ENCODE measurements at places on chromosomes 2 and 18. TPM values are rescaled to one million over a fixed set of nuclear protein-coding genes. Genes with fewer than 3 reads are reported as not detected.

GRCh38 chr18:10226971-10227370, 227.5 kb upstream of the APCDD1 start:
- DNase-seq = no peak

- no peak for DNase-seq
Measured at GRCh38 chr2:3160751-3161330, 216.8 kb downstream of the EIPR1 start.

GRCh38 chr2:148928395-148928794, 53.4 kb downstream of the KIF5C start:
- DNase-seq = no peak

GRCh38 chr2:221606424-221606823, 34.3 kb upstream of the EPHA4 start:
- no peak for DNase-seq

DNA sequence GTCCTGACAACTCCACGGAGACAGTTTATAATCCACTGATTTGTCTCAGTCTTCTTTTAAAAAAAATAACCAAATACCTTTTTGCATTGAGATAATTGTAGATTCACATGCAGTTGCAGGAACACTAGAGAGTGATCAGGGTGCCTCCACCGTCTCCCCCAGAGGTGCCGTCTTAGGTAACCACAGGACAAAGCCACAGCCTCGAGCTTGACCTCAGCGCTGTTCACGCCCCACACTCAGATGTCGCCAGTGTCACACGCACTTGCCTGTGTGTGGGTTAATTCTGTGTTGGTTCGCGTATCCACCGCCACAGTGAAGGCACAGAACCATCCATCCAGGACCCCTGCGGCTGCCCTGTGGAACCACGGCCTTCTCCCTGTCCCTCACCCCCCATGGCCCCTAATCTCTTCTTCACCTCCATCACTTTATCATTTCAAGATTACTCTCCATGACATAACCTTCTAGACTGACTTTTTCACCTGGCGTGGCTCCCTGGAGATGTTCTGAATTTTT, 295.0 kb upstream of the HDAC4 start:
- DNase-seq = no peak

DNA sequence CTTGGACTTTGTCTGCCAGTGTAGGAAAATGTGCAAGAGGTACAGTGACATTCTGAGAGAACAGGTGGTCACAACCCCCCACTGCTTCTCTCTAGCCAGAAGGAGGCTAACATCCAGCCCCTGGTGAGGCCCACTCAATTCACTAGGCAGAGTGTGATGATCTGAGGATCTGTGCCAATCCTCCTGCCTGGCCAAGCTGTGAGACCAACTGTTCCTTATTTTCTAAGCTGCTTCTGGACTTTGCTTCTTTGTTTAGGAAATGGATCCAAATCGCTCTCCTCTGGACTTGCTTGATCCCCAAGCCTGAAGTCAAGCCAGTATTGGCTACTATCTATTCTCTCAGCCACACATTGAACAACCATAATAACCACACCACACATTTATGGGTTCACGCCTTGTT, 202.8 kb downstream of the PIK3C3 start:
- DNase-seq = no peak

GRCh38 chr18:8140841-8141501, 468.3 kb upstream of the RAB12 start:
- DNase-seq = no peak

GRCh38 chr18:59379772-59380522, 20.9 kb upstream of the LMAN1 start:
- no peak for DNase-seq

The GCA gene
- 42.2 TPM for polyA plus RNA-seq

- no peak for DNase-seq
Measured at GRCh38 chr2:239600001-239600593, 199.3 kb upstream of the HDAC4 start.

The SP110 gene
- 19.0 TPM for polyA plus RNA-seq

The FAM237A gene
- not detected for polyA plus RNA-seq

DNA sequence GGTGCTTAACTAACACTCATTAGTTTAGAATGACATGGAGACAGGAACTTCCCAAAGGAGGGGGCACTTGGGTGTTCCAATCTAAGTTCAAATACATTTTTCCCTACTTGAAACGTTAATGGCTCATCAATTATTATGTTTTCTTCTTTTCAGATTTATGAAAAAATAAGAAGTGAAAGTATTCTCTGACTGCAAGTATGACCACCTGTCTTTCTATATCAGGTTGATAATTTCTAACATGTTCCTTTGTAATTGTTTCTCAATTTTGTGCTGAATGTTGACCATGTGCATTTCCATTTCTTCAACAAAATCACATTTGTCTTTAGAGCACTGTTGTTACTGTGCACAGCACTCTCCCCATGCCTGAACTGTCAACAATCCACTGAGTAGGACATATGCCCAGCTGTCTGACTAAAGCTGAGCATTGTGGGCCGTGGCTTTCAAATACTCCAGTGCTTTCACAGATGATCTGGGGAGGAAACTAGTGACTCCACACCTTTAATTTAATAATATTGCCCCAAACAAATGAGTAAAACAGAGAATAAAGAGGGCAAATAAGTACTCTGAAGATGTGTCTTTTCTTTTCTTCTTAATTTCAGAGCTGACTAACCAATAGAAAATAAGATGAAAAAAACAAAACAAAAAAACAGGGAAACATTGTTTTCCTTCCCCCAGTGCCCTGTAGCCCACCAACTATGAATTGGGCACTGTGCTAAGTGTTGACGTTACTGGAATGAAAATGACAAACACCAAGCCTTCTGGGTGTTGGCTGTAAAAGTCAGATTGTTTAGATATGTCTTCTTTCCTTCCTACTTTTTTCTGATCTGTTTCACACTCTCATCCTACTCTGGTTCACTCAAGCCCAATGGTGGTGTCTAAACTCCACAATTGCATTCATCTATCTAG, 16.0 kb downstream of the LANCL1 start:
- no peak for DNase-seq

The DUSP2 gene
- 4.5 TPM for polyA plus RNA-seq

DNA sequence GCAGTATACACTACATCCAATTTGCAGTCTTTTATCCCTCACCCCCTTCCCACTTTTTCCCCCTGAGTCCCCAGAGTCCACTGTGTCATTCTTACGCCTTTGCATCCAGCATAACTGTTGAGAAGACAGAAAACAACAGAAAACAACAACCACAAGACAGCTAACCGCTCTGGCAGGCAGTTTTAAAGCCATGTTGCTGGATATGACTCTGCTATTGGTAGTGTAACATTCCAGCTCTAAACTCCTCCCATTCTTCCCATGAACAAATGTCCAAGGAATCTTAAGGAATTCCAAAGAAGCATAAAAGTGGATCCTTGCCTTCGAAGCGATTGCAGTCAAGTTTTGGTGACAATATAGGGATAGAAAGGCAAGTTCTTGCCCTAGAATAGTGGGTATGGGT, 599.1 kb downstream of the NYAP2 start:
- DNase-seq = no peak

DNA sequence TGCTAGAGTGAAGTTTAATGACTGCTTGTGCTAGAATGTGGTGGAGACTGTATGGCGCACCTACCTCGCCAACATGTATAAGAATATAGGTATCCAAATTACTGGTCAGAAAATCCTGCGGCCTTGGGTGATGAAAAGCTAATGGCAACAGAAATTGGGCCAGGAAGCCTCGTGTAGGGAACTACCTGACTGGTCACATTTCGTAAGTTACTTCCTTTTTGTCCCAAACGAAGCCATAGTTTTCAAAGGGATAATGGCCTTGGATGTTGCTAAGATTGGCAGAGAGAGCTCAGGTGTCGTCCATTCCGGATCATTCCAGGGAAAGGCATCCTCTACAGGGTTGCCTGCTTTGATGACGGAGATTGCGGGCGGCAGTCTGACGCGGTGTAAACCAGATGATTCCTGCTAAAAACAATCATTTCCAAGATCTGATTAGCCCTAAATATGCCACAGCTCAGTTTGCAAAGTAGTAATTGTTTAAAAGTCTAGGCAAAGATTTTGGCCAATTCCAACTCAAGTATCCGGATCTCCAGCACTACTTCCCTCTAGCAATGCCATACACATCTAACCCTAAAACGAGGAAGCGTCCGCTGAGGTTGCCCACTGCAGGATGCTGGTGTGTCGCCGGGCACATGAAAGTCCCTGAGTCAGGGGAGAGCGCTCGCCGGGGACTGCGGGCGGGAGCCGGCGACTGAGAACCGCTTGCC, 708 bp upstream of the MALT1 start:
- DNase-seq = no peak

DNA sequence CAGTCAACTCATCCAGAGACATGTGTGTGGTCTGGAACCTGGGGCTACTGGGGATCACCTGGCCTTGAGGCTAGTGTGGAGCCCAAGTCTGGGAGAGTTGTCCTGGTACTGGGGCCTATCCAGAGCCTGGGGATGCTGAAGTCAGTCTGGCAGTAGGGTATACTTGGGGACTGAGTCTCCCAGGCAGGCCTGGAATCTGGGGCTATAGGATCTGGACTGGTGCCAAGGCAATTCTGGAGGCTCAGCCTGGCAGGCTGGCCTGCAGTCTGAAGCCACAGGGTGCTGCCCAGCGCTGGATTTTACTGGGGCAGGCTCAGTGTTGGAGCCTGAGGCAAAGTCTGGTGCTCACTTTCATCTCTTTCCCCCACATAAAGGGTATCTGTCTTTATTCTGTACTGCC, 46.5 kb downstream of the AQP4 start:
- no peak for DNase-seq

GRCh38 chr2:149657401-149658040, 69.9 kb upstream of the MMADHC start:
- DNase-seq = no peak

DNA sequence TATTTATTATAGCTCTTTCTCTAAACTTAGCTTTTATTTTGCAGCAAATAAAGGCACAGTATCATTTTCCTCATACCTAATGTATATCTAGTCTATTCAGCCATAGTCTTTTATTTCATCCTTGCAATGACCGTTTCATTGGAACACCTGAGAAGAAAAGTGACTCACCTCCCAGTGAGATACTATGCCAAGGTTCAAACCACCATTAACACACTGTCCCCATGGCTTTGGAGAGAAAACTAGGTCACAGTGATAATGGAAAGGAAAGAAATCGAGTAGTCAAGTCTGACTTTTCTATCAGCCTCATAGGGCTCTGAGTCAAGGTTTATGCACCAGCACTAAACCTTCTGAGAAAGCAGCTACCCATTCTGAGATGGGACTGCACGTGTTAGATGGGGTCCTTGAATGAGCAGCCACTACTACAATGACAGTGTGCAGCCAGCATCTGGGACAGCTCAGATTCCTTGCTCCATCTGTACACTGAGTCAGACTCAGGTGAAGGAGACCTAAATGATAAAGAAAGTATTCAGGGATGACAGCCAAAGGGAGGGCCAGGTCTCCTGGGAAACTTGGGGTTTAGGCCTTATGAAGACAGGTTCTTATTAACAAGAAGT, 971.1 kb upstream of the ACVR2A start:
- DNase-seq = no peak

The UGT1A10 gene
- polyA plus RNA-seq = not detected

DNA sequence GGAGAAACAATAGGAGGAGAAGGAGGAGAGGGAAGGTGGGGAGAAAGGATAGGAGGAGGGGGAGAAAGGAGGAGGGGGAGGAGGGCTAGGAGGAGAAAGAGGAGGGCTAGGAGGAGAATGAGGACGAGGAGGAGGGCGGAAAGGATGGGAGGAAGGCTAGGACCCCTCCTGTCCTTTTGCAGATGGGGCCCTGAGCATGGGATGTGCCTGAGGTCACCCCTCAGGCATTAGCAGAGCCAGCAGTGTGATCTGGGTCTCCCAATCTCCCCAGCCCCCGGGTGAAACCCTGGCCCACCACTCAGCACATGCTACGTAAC, 601 bp upstream of the ANO7 start:
- no peak for DNase-seq

DNA sequence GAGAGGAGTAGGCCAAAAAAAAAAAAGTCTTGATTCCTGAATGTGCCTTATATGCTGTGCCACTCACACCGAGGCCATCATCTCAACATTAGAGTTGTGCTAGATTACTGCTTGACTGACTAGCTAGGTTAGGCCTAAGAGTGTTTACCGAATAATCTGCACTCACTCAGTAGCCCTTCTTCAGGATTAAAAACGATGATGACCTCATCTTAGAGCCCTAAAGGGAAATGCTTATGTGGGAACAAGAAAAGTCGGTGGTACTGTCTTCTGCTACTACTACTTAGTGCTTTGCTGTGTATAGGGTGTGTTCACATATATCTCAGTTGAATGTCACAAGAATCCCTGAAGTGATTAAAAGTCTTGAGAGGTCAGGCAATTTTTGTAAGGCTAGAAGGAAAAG, 54.3 kb downstream of the THOC1 start:
- no peak for DNase-seq

DNA sequence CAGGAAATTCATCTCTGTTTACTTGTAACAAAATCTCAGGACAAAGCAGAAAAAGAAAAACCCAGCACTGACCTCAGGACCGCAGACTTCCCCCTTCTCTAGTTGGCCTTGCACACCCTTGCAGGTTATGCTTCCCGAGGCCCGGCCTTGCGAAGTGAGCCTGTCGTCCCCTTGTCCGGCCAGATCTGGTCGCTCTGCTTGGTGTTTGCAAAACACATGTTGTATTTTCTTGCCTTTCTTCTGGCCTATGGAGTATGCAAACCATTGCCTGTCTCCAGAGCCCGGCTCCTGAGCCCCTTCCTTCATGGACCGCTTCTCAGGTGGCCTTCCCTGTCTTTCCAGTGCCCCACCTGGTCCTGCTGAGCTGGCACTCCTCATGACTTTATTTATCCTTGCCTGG, 4.8 kb downstream of the IMPA2 start:
- no peak for DNase-seq

DNA sequence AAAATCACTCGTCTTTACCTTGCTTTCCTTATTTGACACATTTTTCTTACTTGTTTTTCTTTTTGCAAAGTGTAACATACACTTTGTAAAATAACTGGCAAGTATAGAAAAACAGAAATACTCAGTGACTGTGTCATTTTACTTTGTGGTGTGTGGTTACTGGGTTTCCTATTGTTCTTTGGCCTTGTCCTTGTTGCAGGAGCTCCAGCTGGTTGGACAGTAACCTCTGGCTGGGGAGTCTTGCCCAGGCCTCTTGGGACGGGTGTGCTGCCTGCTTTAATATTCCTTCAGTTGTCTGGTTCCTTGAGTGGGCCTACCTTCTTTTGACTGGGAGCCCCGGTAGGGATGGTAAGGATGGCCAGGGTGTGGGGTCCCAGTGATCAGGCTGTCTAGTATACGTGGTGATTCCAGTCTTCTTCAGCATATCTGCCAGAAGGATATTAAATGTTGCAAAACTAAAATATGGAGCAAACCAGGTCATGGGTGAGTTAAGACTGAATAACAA, 53.8 kb downstream of the RNF144A start:
- DNase-seq = no peak

Data from right renal pelvis (tissue), 4 donors.